ENCODE measurements at places on chromosomes 6 and 20.
A peak's percentile ranks its signal among the peaks of the same experiment; 100 is the strongest.

DNA sequence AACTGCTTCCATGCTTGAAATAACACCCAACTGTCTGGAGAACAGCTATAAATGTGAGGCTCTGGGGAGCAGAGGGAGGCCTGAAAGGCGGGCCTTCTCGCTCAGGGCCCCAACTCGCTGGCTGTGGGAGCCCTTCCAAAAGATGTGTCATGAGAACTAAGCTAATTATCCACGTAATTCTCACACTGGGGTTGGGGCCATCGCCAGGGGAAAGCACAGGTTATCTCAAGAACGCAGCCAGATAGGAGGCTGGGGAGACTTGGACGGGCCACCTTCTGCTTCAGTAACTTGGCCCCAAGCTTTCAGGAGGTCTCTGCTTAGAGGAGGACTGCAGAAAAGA is 1.6 kb downstream of the PXDC1 start:
- DNase-seq, result peak; percentile 70

- DNase-seq, result peak; percentile 37
These were observed 34.0 kb upstream of the BMP6 start for GRCh38 chr6:7691675-7692452.

DNA sequence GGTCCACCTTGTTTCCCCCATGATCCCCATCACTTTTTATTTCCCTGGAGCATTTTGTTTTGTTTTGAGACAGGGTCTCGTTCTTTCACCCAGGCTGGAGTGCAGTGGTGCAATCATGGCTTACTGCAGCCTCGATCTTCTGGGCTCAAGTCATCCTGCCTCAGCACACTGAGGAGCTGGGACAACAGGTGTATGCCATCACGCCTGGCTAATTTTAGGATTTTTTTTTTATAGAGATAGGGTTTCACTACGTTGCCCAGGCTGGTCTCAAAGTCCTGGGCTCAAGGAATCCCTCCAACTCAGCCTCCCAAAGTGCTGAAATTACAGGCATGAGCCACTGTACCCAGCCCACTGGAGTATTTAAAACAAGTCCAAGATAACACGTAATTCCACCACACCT is 179.9 kb downstream of the PREX1 start:
- DNase-seq, result no peak

GRCh38 chr6:7169296-7169721 is 61.5 kb downstream of the RREB1 start:
- no peak for DNase-seq

DNA sequence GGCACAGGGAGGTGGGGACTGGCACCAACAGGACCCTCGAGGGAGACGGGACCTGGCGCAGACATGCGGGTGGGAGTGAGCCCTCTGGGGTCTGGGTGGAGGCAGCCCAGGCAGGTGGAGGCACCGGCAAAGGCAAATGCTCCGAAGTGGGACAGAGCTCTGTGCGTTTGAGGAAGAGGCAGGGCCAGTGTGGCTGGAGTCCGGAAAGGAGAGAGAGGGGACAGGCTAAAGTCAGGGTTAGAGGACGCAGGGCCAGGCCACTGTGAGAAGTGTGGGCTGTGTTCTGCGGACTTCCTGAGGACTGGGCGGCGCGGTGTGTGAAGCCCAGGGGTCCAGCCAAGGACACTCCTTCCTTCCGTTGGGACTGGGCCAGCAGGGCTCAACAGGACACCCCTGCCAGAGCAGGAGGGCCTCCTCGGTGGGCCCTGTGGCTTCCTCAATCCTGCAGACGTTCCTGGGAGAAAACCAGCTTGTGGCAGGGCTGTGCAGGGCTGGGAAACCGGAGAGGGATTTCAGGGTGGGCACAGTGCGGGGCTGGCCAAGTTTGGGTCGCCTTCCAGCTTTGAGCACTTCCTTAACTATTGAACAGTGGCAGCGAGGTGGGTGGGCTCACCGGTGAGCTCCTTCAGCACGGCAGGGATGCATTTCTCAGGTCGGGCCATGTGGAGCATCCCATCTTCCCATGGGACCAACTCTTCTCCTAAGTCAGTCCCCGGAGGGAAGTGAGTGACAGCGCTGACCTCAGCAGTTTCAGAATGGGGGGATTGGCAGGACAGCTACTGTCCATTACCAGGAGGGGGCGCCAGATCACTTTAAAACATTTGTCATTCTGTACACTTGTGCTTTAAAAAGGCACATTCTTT is 22.5 kb downstream of the MOCS3 start:
- DNase-seq, result peak; percentile 71

DNA sequence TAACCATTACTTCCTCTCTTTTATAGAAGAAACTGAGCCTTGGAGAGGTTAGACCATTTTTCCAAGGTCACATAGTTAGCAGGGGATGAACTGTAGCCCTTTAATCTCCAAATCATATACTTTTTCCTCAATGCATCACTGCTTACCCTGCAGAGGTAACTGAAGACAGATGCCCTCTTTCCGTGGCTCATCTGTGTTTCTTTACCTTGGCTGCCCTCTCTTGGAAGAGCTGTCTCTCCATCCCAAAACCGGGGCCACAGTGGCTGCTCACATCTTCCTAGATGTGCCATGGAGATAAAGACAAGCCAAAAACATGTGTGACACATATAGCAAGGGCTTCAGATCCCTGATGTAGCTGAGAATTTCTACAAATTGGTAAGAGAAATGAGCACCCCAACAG is 581 bp upstream of the ALDH8A1 start:
- no peak for DNase-seq

DNA sequence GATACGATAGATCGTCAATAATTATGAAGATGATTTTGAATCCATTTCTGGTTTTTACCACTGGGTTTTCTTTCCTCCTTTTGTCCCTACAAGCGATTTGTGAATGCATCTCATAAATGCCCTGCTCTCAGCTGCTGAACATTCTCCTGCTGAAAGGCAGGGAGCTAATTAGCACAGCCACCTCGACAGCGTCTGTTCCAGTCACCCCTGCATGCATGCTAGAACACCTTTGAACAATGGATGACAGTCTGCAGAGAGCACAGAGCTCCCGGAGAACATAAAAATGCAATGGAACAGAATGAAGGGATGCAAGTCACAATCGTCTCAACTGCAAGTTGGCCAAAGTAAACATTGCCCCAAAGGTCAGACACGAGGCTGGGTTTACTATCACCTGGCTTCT is 105.8 kb downstream of the SLC35B3 start:
- no peak for DNase-seq

GRCh38 chr6:168092541-168092940 is 13.5 kb upstream of the FRMD1 start:
- no peak for DNase-seq

DNA sequence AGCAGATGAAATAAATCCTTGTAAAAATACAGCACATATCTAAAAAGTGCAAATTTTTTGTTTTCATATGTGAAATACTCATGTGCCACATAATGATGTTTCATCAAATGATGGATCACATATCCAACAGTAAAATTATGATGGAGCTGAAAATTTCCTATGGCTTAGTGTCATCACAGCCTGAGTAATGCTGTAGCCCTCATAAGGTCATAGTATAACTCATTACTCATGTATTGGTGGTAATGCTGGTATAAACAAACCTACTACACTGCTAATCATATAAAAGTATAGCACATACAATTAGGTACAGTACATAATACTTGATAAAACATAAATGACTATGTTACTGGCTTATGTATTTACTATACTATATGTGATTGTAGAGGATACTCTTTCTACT is 12.9 kb downstream of the TSPYL1 start:
- DNase-seq, result peak; percentile 65

- no peak for DNase-seq
These were observed 2.9 kb downstream of the STX11 start for GRCh38 chr6:144153260-144153659.

DNA sequence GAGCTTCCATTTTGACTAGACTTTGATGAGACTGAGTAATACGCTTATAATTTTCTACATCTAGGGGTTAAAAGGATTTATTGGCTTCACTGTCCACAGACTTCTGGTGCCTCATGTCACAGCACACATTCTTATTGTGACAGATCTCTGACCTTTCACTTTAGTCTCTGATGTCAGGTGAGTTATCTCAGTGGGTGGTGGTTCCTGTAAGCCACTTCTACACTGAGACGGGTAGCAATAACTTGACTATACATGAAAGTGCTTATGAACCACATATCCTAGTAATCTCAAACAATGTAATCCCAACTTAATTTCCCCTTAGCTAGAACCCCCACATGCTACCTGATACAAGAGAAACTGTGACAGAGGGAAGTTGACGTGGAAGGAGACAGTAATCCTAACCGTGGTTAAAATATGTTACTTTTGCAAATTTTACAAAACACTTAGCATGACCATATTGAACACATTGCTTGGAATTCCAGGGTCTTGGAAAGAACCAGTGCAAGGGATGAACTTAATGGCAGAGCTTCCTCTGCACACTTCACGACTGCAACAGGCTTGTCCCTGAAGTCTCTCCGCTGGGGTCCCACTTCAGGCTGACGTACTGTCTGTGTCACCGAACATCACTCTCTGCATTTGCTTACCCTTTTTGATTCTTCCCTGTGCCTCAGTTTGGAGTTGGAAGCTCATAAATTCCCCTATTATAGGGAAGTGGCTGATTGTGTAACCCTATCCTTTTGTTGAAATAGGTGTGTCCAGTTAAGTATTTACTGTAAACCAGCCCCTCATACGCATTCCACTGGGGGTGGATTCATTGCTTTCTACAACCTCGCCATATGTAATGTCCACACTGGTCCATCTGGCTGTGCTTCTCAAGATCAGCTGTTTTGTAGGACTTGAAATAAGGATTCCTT is 6.4 kb upstream of the TRIM40 start:
- DNase-seq, result no peak

GRCh38 chr6:13038315-13038714 is 290.0 kb downstream of the TBC1D7 start:
- no peak for DNase-seq

DNA sequence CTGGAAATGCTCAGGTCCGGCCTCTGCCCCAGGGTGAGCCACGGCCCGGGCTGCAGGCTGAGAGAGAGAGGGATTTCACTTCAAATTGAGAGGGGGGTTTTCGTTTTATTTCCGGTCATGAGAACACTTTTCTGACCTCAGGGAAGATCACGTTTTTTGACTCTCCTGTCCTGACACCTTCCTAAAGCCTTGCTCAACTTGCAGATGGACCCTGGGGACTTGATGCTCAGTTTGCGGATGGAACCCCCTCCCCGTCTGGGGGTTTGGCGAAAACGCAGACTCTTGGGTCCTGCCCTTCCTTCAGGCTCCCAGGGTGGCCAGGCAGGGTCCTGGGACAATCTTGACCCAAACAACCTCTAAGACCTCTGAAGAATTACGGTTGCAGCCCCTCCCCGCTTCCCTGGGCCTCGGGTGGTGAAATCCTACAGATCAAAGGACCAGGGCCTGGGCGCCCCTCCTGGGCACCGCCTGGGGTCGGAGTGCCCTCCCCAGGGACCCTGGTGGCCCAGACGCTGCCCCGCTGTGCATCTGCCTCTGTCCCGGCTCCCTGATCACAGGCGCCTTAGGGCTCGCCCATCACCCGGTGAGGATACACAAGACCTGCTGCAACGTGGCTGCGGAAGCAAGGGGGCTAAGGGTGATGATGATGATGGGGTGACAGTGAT is 148.2 kb downstream of the ERMARD start:
- DNase-seq, result no peak

- no peak for DNase-seq
These were observed 23.2 kb downstream of the PAK5 start for GRCh38 chr20:9815632-9816031.

- DNase-seq, result no peak
These were observed 61.5 kb upstream of the CDKAL1 start for GRCh38 chr6:20472748-20473147.

DNA sequence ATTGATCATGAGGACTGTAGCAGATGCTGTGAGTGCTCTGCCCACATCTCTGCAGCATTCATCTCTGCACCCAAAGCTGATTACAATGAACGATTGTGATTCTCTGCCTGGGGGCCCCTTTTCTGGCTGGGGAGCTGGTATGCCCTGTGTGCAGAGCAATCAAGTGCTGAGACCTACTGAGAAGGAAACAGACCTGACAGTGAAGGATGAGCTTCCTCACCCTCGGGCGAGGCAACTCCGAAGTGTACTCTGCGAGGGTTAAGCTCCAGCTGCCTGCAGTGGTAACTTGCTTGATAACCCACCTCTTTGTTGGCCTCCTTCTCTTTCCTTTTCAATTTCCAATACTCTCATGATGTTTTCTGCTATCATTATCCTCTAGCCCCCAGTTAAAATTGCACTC is 289.7 kb upstream of the RNF24 start:
- no peak for DNase-seq

GRCh38 chr20:35369804-35370203 is 42.0 kb downstream of the UQCC1 start:
- DNase-seq, result peak; percentile 80

- no peak for DNase-seq
These were observed 16.4 kb downstream of the CHRNA4 start for GRCh38 chr20:63344616-63345327.

- DNase-seq, result peak; percentile 8
These were observed 111.1 kb downstream of the PDSS2 start for GRCh38 chr6:107348224-107348623.

DNA sequence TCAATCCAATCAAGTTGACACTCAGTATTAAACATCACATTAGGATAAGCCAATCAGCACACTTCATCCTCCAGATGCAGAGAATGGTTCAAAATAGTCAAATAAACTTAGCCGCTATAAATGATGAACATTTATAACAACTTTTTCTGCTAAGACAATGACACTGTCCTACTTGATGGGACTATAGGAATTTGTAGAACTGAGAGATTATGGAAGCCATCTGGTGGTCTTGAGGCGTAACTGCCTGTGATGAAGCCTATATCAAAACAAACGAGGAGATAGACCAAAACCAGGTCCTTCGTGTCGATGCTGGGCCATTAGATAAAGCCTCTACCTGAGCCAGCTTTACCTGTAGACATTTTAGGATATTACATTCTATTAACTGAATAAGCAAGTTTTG is 631.1 kb downstream of the COL12A1 start:
- DNase-seq, result peak; percentile 24

GRCh38 chr20:63754008-63754407 is 14.4 kb downstream of the SLC2A4RG start:
- DNase-seq, result no peak

DNA sequence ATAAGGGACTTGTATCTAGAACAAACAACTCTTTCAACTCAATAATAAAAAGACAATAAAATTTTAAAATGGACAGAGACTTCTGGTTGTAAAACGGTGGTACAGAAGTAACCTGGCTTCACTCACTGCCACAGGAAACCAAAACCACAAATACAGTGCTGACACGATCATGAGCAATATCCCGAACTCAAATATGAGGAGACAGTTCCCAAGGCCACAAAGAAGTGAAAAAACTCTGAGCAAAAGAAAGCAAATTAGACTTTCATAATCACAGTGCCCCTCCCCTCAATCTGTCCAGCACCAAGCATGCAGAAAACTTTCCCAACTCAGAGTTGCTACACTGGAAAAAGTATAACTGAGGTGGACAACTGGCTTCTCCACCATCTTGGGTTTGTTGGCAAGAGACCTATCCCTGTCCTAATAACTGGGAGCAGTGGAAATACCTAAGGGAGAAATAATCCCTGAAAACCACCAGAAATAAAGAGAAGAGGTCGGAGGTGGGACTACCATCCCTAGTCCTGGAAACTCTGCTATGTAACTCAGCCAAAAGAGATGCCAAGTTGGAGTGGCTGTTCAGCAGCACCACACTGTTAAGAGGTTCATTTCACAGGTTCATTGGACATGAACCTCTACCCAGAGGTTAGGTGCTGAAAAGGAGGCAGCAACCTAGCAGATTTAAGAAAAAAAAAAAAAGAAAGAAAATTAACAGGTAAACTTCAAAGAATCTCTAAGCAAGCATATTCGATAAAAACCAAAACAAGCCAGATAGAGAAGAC is 55.5 kb downstream of the REV3L start:
- peak; percentile 80 for DNase-seq

- DNase-seq, result no peak
These were observed 1.9 kb downstream of the KATNA1 start for GRCh38 chr6:149646599-149646998.

Measured in HFFc6 (cell line).